SK-MEL-5 (cell line): ENCODE measurements at places on chromosomes 12 and 14.

GRCh38 chr14:57302883-57303282 lies 34.1 kb downstream of the AP5M1 start:
- DNase-seq: no peak

DNA sequence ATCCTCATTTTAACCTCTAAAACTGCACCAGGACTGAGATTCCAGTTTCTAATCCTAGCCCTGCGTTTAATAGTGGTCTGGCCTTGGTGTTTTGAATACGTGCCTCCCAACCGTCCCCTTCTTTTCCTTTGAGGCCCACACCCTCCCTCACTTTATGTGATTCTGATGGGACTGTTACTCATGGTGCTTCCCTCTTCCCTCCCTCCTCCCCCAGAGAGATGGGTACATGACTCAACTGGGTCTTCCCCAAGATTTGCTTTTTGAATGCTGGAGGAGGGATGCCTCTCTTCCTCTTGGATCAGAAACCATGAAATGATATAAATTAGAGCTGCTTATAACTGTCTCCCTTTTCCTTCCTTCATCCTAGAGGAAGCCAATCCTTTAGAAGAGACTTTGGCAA lies 8.2 kb upstream of the PPP2R5E start:
- no peak for DNase-seq

- peak; percentile 92 for DNase-seq
Observed at GRCh38 chr12:67237231-67237630, 31.9 kb upstream of the CAND1 start.

- no peak for DNase-seq
Observed at GRCh38 chr12:77308056-77308455, 242.7 kb upstream of the E2F7 start.

DNA sequence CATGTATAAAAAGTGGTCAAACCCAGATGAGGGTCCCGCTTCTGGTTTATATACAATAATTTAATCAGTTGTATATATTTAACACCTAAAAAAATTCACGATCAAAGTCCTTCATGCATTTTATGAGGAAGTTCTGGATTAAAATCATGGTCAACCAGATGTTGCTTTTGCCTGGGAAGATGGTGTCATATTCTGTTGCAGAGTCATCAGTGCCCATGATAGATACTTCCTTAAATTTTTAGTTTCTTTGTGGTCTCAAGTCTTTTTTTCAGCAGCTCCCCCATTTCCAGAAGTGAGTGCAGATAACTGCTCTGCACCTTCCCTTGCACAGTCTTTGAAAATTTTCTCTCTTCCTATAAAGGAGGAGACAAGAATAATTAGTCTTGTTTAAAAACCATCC lies 16.1 kb downstream of the ERP29 start:
- DNase-seq: no peak

- DNase-seq: peak; percentile 43
Observed at GRCh38 chr12:68977909-68978610, 45.1 kb upstream of the CPM start.

DNA sequence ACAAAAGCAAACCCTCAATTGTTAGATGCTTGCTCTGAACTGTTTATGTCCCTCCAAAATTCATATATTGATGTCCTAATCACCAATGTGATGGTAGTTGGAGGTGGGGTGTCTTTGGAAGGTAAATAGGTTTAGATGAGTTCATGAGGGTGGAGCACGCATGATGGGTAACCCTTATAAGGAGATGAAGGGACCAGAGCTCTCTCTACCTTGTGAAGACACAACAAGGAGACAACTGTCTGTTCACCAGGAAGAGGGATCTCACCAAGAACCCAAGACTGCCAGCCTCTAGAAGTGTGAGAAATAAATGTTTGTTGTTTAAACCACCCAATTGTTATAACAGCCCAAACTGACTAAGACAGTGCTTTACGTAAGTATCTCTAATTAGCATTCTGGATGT lies 27.0 kb downstream of the DHRS2 start:
- no peak for DNase-seq

DNA sequence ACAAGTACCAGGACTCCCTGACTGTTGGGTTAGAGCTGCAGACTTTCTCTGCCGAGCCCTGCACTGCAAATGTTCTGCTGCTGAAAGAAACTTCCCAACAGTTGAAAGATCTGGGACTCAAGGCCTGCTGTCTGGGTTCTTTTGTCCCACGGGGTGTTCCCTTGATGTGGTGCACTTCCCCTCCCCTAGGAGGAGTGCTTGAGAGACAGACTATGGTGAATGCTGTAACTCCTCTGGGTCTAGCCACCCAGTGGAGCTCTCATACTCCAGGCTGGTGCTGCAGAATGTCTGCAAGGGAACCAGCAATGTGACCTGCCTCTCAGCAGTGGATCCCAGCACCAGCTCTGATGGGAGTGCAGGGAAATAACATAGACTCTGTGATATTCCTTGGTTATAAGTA lies 129.2 kb upstream of the SLCO1B1 start:
- DNase-seq: no peak

DNA sequence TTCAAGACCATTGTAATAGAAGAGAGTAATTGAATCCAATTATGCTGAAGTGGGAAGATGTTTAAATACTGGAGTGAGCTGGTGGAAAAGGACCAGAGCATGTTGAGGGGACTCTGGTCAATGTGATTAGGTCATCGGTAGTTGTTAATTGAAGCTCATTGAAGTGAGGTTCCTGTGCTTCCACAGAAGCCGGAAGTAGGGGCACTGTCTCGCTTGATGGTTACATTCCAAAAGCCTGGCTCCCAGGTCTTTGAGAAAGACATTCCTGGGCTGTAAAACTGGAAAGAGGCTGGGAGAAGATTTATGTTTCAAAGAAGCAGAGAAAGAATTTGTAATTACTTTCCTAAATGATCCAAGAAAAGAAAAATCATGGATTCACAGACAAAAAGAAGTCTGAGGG lies 12.3 kb upstream of the CLECL1 start:
- no peak for DNase-seq

DNA sequence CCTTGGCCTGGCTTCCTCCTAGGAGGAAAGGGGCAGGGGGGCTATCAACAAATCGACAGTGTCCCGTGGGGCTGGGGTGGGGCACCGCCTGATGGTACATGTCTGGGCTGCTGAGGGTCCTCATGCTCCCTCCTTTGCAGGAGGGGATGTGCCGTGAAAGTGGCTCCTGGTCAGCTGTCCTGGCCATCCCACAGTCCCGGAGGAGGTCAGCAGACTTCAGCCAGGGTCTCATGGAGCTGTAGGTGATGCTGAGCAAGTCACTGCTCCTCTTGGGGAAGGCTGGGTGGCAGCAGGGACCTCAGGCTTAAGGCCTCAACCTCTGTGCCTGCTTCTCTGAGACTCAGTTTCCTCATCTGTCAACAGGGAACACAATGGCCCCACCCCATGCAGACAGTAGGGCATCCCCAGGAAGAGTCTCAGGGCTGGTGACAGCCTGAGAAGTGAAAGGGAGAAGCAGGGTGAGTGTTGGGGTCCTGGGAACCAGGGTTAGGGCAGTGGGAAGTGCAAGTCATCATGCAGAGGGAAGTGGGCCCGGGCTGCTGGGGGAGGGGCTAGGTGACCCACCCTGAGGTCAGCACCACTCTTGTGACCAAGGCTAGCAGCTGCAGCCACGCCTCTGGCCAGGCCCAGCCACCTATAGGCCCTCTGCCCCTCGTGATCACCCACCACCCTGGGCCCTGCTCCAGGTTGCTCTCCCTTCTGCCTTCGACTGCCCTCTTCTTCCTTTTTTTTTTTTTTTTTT lies 4.4 kb upstream of the TNFAIP2 start:
- no peak for DNase-seq

DNA sequence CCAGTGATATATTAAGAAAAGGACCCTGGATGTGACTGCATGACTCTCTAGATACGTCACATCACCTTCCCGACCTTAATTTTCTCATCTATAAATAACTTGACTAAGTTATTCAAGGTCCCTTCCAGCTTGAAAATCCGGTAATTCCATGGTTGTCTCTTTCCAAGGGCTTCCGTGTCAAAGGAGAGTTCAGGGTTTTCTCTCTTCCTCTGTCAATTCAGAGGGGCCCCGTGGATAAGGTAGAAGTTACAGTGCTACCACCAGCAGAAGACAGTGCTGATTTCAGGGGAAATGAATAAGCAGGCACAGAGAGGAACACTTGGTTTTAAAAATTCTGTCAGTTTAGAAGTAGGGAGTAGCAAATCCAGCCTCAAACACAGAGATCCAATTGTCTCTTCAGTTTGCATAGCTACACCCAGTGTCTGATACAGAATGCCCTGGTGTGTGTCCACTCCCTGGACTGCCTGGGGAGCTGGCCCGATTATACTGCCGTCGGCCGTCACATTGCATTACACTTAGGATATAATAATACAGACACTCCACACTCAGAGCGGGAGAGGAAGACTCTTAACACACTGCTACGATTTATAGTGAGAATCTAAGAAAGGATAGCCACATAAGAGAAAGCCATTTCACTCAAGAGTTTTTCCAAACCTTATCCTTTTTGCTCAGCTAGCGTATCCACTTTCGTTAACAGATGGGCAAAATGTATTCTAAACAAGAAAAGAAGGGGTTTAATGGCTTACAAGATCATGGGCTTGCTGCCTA lies 54.7 kb upstream of the GTF2A1 start:
- DNase-seq: peak; percentile 70

GRCh38 chr14:63282997-63283883 lies 35.5 kb downstream of the GPHB5 start:
- no peak for DNase-seq

- DNase-seq: no peak
Observed at GRCh38 chr12:118534003-118534402, 157.6 kb downstream of the SUDS3 start.

- DNase-seq: peak; percentile 47
Observed at GRCh38 chr12:123726244-123726643, 14.1 kb downstream of the ATP6V0A2 start.

DNA sequence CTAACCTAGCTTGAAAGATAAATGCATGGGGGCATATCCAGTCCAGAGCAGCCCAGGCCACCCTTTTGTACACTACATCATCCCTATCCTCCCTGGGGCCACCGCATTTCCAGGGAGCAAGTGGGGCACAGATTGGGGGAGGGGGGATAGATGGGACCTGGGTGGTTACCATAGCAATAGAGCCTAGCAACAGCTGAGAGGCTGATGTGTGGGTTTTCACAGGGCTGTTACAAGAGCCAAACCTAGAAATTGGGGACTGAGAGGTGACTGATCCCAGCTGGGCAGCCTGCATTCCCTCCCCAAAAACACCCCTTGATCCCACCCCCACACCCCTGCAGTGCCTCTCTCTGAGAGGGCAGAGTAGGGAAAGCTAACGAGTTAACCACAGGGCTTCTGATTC lies 3.7 kb upstream of the ZNF384 start:
- DNase-seq: no peak

GRCh38 chr14:58914279-58914855 lies 274.1 kb upstream of the DAAM1 start:
- DNase-seq: no peak

- DNase-seq: no peak
Observed at GRCh38 chr14:67491285-67491684, 2.8 kb upstream of the TMEM229B start.

DNA sequence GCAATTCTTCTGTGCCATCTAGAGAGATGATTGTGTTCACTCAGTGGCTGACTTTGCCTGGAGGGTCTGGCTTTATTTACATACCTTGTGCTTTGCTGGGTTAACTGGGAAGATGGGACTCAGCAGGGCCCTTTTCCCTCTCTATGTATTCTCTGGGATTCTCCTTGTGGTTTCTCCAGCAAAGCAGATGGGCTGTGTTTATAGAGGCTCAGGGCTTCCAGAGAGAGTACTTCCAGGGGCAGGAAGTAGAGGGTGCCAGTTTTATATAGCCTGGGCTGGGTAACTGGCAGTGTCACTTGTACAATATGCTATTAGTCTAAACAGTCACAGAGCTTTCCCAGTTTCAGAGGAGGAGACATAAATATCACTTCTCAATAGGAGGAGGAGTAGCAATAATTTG lies 509.9 kb downstream of the DIO2 start:
- DNase-seq: no peak

GRCh38 chr12:114614040-114614439 lies 69.9 kb downstream of the TBX3 start:
- no peak for DNase-seq

DNA sequence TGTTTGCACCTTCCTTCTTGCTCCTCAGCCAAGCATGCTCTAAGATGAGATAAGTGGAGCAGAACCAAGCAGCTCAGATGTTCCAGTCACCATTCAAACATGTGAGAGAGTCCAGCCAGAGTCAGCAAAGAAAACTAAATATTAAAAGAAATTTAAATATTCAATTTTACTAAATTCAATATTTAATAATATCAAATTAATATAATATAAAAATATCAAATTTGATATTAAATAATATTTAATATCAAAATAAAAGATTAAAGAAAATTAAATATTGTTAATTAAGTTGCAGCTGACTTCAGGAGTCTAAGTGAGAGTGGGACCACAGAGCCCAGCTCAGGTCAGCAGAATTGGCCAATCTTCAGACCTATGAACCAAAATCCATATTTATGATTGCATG lies 526.1 kb upstream of the FLRT2 start:
- DNase-seq: no peak

DNA sequence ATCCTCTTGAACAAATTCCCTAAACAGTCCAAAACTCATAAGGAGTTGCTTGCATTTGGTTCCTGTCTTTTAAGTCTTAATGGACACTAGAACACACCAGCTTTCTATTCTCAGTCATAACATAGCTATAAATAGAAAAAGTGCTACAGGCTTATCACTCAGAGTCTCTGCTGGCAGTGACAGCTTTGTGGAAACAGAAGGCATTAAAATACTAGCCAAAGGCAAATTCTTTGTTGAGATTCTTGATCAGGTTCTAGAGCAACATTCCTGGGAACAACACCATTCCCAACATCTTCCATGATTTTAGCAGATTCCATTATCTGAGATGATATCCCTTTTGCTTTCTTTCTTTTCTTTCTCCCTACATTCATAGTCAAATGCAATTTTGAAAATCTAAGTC lies 207.7 kb upstream of the PLEKHG7 start:
- DNase-seq: no peak

- DNase-seq: no peak
Observed at GRCh38 chr12:119749666-119750065, 81.7 kb downstream of the PRKAB1 start.

GRCh38 chr12:14810167-14810952 lies 3.6 kb downstream of the SMCO3 start:
- no peak for DNase-seq

GRCh38 chr12:45912774-45913173 lies 77.6 kb downstream of the SCAF11 start:
- DNase-seq: no peak
